Fibroblast of skin of left quadriceps (primary cell): ENCODE measurements at places on chromosomes 2 and 18.

GRCh38 chr2:140122001-140122400 is 1341.8 kb upstream of the NXPH2 start:
- DNase-seq: no peak

DNA sequence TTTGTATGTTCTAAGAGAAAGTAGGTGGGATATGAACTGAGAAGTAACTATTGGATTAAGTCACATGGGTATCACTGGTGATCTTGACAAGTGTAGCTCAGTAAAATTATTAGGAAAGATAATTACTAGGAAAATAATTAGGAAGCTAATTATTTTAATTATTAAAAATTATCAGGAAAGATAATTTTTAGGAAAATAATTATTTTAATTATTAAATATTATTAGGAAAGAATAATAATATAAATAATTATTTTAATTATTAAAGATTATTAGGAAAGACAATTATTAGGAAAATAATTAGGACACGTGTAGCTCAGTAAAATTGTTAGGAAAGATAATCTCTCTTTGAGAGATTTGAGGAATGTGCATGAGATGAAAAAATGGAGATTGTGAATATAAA is 623.4 kb upstream of the PIK3C3 start:
- DNase-seq: no peak

DNA sequence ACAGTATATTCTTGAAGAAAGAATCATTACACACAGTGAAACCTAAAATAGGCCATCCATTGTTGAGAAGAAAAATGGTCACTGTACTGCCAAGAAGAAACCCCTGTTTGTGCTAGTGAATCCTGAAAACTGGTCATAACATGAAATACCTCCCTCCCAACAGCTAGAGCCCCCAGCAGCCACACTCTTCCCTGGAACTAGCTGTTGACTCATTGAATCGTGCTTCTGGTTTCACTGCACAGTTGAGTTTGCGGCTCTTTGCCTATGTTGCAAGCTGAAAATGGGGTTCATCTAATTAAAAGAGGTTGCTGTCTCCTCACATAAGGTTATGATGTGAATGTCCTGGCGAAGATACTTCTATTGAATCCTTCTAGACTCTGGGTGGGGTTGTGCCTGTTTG is 86.3 kb downstream of the UGGT1 start:
- no peak for DNase-seq

- DNase-seq: peak; percentile 37
These were observed 415.9 kb downstream of the SLC4A3 start for GRCh38 chr2:220043155-220043989.

DNA sequence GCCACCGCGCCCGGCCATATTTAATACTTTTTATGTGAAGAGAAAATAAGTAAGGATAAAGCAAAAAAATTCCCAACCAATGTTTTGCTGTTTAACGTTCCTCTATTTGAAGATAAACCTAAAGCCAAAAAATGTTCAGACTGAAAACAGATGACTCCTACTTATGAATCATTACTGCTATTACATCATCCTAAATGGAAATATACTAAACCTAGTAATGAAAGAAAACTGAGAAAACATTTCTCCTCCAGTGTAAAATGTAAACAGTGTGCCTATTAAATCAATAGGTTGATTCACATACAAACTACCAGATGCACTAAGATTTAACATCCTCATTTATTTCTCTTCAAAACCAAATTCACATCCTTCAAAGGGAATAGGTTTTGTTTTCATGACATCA is 43.5 kb downstream of the CWC22 start:
- peak; percentile 32 for DNase-seq

DNA sequence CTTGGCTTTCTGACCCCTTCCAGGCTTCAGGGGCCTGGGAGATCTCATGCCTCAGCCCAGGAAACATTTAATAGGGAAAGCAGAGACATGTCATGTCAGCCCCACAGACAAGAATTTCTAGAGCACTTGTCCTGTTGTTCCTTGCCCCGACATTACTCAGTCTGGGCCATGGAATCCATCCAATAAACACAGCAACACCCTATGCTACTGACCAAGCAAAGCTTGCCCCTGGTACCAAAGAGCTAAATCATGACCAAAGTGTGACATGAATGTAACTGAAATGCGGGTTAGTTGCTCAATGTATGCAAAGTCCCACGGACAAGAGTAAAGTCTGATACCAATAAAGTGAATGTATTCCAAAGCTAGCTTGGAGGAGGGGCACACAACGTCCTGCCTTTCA is 35.1 kb downstream of the EHD3 start:
- no peak for DNase-seq

DNA sequence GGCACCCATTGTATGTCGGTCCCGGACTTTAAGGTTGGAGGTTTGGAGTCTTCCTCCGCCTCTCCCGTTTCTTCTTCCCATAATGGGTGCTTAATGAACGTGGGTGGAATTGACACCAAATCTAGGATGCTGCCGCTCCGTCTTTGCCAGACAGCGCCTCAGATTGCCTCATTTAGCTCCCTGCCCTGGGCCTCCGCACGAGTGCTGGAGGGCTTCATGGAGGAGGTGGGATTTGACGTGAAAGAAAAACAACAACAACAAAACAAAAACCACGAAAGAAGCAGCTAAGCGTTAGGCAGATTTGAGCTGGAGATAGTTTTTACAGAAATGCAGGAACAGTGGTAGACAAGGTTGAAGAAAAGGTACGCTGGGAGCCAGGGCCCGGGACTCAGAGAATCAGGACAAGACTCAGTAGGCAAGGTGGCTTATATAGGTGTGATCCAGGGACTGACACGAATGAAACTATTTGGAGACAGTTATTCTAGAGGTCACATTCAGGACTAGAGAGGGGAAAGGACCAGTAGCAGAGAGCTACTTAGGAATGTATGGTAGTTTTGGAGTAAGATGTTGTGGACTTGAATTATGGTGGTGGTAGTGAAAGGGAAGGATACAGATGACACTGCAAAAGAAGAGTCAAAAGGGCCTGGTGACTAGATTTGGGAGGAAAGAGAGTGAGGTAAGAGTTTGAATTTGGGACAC is 605 bp downstream of the ZNF2 start:
- no peak for DNase-seq
